ENCODE measurements at places on chromosomes 2 and 18.
A peak's percentile ranks its signal among the peaks of the same experiment; 100 is the strongest.

DNA sequence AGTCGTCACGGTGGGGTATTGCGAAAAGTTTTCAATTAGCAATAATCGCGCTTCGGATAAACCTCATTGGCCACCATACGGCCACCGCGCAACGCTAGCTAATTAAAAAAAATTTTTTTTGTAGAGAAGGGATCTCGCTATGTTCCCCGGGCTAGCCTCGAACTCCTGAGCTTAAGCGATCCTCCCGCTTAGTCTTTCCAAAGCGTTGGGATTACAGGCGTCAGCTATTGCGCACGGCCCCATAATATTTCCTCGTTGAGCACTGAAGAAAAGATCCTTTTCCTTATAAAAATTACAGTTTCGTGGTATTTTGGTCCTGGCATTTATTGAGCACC is 759 bp upstream of the ACTR1B start:
- no peak for DNase-seq

DNA sequence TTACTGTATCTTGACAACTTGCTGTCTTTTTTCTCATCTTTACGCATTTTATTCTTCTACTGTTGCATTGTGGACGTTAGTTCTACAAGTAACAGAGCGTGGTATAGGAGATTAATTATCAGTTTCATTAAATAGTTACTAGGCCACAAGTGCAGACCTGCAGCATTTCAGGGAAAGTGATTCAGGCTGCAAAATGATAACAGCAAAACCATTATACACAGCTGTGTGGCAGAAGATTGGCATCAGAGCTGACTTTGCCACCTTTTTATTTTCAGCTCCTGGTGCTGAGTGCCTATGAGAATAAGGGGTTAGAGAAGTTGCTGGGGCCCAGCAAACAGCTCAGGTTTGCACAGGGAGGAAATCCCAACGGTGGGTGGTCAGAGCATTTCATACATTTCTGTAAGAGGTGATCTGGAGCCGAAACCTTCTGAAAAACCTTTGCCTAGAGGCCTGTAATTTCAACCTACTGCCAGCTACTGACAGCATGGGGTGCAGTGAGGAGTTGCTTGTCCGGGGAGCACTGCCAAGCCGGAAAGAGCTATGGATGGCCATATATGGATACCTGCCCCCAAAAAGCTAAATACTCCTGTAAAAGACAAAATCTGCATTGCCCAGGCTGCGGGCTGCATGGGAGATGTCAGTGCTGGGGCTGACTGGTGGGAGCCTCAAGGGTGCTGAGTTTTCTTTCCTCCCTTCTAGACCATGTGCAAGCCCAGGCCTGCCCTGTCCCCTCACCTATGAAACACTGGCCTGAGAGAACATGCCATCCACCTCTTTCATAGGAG is 2.7 kb upstream of the CCBE1 start:
- no peak for DNase-seq

DNA sequence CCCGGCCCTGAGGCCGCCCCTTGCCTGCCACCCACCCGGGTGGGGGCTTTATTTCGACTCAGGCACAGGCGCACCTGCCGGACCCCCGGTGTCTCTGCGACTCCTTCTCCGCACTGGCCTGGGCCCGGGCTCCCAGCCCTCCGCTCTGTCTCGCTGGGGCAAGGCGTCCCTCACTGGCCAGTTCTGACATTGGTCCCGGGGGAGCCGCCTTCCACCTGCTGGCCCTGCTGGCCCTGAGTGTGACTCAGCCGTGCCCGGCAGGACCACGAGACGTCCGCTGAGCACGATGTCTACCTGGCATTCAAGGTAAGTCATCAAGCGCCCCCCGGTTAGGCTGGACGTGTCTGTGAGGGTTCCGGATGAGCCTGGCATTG is 131.5 kb upstream of the CTDP1 start:
- no peak for DNase-seq

GRCh38 chr2:62296034-62296831 is 100.3 kb downstream of the B3GNT2 start:
- DNase-seq = no peak

GRCh38 chr2:37654419-37654818 is 17.0 kb downstream of the CDC42EP3 start:
- no peak for DNase-seq

DNA sequence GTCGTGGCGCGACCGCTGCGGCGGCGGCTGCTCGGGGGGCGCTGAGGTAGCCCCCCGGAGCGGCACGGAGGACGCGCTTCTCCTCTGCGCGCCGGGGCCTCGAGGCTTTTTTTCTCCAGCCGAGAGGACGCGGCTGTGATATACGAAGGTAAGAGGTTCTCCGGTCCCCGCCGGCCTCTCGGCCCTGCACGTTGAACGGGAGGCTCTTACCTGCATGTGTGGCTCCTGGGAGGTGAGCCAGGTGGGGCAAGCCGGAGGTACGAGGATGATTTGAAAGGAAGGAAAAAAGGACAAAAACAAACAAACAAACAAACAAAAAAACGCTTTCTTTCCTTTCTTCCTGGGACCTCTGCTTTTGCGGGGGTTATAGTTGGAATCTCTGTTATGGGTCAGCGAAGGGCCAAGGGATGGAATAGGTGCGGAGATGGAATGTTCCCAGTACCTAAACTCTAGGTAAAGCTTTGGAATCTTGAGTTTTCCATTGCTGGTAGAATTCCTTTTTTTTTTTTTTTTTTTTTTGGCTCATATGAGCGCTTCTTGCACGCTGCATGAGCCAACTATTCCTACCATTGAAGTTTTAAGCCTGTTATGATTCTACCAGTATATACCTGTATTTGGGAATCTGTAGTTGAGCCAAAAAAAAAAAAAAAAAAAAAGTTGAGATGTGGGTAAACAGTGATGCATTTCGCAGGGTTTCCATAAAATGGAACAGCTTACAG is 674 bp downstream of the PTPN4 start:
- DNase-seq = peak; percentile 55

DNA sequence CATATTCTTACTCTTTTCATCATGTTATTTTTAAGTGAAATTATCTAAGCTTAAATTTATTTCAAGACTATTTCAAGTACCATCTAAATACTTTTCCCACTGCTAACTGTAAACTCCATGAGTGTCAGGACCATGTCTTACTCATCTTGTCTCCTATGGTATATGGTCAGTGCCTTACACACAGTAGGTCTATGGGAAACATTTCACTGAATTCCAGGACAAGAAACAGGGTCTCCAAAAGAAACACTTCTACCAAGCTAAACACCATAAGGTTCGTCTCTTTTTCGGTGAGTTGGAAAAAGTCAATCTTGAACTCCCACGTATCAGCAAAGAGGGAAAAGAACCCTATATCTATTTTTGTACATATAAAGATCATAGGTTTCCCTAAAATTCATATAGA is 6.5 kb downstream of the SUCLG1 start:
- no peak for DNase-seq

- DNase-seq = no peak
Observed at GRCh38 chr18:40878371-40878770, 1076.7 kb upstream of the PIK3C3 start.

GRCh38 chr2:41912776-41913175 is 135.0 kb upstream of the PKDCC start:
- DNase-seq = no peak

GRCh38 chr2:235382179-235382578 is 111.7 kb upstream of the AGAP1 start:
- DNase-seq = no peak
